ENCODE measurements at places on chromosomes 12 and 14. TPM values are rescaled to one million over a fixed set of nuclear protein-coding genes. Genes with fewer than 3 reads are reported as not detected.

- DNase-seq: no peak
Measured at GRCh38 chr12:113140706-113141105, 5.1 kb upstream of the RASAL1 start.

GRCh38 chr12:112496496-112496895, 77.7 kb downstream of the PTPN11 start:
- no peak for DNase-seq

DNA sequence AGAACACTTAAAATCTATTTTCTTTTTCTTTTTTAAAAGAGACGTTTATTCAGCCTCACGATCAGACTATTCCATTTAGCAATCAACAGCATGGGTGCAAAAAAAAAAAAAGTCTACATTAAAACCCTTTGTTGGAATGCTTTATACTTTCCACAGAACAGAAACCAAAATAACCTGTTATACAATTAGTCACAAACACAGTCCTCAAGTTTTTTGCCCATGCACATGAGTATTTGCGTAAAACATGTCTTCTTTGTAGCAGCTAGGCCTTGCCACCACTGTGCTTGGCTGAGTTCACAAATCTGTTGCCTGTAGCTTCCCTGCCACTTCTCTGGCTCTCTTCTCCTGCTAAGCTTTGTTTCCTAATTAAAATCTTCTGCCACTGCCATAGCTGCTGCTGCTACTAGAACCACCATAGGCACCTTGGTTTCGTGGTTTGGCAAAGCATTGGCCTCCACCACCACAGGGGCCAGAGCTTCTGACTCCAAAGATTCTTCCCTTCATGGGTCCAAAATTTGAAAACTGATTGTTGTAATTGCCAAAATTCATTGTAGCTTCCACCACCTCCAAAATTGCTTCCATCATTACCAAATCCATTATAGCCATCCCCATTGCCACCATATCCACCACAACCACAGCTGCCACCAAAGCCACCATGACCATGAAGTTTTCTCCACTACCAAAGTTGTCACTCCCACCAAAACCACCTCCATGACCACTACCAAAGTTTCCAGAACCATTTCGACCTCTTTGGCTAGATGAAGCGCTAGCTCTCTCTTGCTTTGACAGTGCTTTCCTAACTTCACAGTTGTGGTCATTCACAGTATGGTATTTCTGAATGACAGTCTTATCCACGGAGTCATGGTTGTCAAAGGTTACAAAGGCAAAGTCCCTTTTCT, 38.1 kb downstream of the KLRG1 start:
- DNase-seq: peak; percentile 22

- DNase-seq: no peak
Measured at GRCh38 chr12:83920821-83921547, 991.6 kb downstream of the SLC6A15 start.

DNA sequence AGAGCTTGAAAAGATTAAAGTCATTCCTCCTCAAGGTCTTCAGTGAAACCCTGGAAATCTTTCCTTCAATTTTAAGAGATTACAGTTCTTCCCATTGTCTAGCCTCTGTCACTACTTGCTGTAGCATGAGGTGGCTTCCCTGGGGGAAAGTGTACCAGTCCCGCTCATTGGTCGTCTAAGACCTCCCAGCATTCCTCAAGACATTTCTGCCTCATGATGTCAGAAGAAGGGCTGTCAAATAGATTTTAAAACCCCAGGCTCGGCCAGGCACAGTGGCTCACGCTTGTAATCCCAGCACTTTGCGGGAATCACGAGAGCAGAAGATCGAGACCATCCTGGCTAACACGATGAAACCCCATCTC, 46.7 kb downstream of the SMUG1 start:
- no peak for DNase-seq

DNA sequence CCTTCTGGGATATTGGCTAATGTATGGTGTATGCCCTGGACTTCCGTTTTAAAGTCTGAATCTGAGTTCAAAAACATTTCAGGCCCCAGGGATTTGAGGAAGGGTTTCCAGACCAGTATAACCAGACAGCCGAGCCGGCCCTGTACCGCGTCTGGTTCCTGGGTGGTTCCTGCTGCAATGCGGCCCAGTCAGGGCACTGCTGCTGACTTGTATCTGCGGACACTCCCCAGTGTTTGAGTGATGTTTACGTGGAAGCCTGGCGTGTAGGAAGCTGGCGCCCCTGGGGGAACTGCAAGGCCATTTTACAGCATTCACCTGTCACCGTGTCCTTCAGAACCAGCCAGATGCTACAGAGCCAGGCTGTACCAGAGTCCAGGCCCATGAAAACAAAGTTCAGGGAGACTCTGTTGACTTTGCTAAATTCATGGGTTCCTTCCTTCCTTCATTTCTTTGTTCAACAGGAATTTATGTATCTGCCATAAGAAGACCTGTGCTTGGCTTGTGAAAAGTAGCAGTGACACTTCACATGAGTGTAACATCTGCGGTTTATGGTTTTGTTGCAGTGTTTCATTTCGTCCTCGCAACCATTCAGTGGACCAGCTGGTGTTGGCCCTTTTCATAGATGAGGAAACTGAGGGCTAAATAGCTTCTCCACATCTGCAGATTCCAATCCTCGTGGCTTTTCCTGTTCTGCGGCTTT, 16.8 kb downstream of the EML1 start:
- no peak for DNase-seq

Gene MIP
- total RNA-seq: not detected

DNA sequence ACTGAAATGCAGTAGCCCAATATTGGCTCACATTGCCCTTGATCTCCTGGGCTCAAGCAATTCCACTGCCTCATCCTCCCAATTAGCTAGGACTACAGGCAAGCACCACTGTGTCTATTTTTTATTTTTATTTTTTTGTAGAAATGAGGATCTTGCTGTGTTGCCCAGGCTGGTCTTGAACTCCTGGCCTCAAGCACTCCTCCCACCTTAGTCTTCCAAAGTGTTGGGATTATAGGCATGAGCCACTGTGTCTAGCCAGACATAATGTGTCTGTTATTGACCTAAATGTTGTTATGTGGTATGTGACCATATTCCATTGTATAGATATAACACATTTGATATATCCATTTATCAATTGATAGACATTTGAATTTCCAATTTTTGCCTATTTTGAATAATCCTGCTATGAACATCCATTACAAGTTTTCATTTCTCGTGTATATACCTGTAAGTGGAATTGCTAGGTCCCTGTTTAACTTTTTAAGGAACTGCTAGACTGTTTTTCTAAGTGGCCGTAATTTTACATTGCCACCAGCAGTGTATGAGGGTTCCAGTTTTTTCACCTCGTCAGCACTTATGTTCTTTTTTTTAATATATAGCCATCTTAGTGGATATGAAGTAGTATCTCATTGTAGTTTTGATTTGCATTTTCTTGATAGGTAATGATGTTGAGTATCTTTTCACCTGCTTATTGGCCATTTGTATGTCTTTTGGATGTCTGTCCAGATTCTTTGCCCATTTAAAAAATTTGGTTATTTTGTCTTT, 9.4 kb downstream of the USP15 start:
- no peak for DNase-seq

DNA sequence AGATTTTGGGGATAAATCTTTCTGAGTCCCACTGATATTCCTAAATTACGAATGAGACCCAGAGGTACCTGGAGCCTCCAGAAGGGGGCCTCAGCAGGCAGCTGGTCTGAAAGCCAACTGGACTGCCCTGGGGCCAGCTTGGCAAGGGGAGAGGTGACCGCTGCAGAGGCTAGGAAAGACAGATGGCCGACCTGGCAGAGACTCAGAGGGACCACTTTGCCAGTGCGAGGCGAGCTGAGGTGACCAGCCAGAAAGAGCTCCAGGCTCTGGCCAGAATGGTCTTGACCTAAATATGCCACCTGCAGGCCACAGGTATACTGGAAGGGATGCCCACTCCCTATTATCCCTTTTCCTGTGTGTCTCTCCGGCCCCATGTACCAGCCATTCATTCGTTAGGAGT, 256.8 kb upstream of the GARIN6 start:
- no peak for DNase-seq

Measured in activated CD4-positive, alpha-beta T cell treated with anti-CD3 and anti-CD28 coated beads, Interleukin-2, amount 10 ng/mL, durations not matched to agents 7 days and 5 days (primary cell).